Fibroblast of villous mesenchyme (primary cell): ENCODE measurements at places on chromosomes 12 and 14. TPM values are rescaled to one million over a fixed set of nuclear protein-coding genes. Genes with fewer than 3 reads are reported as not detected.

FAM161B gene
- total RNA-seq = 3.2 and 5.2 TPM in 2 replicates

CCDC92 gene
- total RNA-seq = 8.2 and 10.0 TPM in 2 replicates

- peak; percentile 48 for DNase-seq
Measured at GRCh38 chr12:19192710-19193109, 63.2 kb downstream of the PLEKHA5 start.

- no peak for DNase-seq
Measured at GRCh38 chr12:111904446-111904975, 62.5 kb downstream of the MAPKAPK5 start.

DNA sequence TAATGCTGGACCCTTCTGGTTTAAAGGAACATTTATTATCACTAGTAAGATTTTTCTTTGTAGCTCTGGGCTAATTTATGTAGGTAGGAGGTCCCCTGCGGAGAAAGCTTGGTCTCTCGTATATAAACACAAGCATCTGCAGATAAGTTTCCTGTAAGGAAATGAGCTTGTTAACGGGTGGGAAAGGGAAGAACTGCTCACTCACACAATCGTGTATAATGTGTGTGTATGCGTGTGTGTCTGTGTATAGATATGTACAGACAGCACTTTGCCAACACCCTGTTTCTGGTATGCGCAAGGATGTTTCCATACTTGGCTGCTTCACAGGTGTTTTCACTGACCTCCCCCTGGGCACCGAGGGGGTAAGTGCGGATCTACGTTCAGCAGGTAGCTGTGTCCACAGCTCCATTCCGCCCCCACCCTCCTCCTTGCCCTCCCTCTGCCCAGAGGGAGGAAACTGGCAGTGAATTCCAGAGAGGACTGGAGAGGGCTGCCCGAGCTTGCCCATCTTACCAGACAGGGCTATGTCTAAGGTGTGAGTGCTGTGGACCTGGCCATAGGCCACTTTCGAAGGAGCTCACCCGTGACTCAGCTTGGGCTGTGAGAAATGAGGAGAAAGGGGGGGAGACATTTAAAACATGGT is 65.2 kb downstream of the NINJ2 start:
- DNase-seq = no peak

GUCY2C gene
- total RNA-seq = not detected in 2 replicates

- DNase-seq = no peak
Measured at GRCh38 chr12:113987261-113988063, 21.3 kb upstream of the RBM19 start.

PPP1R3E gene
- 3.0 and 5.8 TPM in 2 replicates for total RNA-seq

AMDHD1 gene
- total RNA-seq = not detected in 2 replicates

GRCh38 chr12:26678697-26679660 is 154.0 kb downstream of the ITPR2 start:
- DNase-seq = no peak

DNA sequence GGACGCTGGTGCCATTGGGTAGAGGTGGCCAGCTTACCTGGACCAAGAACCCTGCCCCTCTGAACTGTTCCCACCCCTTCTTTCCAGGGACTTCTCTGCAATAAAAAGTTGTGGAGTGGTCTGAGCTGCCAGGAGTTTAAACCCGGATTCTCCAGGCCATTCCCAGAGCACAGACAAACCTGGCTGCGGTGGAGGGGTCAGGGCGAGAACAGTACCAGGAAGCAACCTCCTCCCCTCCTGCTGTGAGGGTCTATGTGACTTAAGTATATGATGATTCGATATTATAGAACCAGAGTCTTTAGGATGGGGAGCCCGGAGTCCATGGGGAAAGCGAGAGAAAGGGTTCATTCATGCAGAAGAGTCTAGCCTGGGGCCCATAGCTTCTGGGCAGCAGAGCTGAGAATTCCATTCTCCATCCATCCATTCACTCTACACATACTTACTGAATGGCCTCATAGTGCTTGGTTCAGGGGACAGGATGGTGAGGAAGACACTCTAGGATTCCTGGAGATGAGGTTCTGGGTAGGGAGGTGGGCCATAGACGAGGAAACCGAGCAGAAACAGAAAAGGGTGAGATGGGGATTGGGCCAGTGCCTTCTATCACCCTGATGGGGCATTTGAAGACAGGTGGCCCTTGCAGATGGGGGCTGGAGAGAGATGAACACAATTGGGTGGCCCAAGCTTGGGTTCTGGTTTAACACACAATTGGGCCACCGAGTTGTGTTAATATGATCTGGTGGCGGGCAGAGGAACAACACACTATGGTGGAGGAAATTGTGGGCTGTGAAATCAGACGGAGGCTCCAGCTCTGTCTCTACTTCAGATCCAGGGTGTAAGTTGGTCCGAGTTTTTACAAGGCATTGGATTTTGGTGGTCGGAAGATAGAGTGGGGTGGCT is 5.2 kb downstream of the KRT86 start:
- DNase-seq = peak; percentile 4

GRCh38 chr12:18683327-18684013 is 54.3 kb downstream of the PLCZ1 start:
- DNase-seq = no peak

PDE3A gene
- total RNA-seq = 3.9 and 7.1 TPM in 2 replicates

GRCh38 chr12:31962076-31962475 is 2.9 kb downstream of the RESF1 start:
- DNase-seq = no peak

CRACR2A gene
- 9.5 and 15.5 TPM in 2 replicates for total RNA-seq

GRCh38 chr12:12290206-12290605 is 23.4 kb upstream of the LRP6 start:
- DNase-seq = no peak

GRCh38 chr12:96193725-96194575 is at the start of gene ELK3:
TSS of gene ELK3 (plus strand) at chr12:96194375.
- DNase-seq = peak; percentile 75

DNA sequence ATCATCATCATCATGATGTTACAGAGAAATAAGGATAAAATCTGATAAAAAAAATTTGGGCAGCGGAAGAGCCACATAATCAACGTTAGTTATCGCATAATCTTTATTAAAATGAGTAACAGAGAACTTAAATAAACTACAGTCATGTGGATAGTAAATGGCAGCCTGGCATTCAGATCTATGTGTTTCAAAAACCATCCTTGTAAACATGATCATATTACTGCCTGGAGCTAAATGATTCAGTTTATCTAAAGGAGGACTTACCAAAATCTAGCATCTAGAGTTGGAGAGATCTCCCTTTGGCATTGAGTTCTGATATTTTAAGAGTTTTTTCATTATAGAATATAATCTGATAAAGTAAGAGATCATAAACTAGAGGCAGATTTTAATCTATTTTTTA is 200.1 kb upstream of the MGAT4C start:
- peak; percentile 0 for DNase-seq

- DNase-seq = no peak
Measured at GRCh38 chr12:28374556-28374955, 184.3 kb downstream of the CCDC91 start.

GRCh38 chr12:132129007-132129406 is 15.1 kb downstream of the DDX51 start:
- DNase-seq = no peak

DNA sequence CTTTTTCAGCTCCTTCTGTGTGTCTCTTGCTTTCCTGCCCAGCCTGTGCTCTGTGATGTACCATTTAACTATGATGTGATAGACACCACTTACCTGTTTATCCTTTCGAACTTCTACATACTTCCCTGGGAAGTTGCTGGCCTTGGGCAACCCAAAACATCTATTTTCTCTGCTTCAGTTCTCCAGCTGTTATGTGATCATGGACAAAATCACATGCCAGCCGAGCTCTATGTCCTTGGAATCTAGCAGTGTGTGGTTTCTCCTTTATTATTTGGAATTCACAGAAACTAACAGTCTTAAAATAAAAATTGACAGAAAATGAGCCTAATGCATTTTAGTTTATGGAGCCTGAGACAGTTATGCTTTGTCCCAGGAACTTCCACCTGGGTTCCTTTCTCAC is 22.9 kb downstream of the BMAL2 start:
- DNase-seq = peak; percentile 11

ACRBP gene
- 0.64 TPM in 1 of 2 replicates, not detected in the other for total RNA-seq

DNA sequence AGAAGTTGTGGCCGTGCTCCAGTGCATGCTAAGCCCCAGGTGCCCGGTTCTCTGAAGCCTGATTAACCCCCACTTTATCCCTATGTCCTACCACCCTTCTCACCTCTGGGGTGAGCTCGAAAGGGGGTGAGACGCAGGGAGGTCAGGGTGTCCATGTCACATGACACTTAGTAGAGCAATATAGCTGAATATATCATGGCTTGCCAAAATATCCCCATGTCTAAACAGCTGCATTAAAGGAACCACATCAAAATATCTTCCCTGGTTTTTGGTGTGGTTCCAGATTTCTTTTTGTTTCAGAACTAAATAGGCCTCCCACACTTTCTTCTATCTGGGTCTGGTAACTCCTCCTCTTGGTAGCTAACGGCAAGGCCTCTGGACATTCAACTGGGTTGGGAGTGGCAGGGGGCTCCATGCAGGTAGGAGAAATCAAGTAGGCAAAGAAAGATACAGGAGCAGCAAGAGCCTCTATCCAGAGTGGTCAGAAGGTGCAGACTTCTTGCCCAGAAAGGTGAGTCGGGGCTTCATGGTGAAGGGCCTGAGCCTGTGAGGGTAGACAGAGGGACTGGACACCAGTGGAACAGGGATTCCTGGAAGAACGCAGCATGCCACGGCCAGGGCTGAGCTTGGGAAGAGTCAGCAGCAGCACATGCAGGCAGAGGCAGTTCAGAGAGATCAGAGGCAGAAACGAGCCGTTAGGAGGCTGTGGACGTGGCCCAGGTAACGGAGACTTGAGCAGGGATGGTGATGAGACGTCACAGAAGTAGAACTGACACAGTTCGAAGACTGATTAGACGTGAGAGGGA is 202.8 kb upstream of the DIO3 start:
- no peak for DNase-seq

DNA sequence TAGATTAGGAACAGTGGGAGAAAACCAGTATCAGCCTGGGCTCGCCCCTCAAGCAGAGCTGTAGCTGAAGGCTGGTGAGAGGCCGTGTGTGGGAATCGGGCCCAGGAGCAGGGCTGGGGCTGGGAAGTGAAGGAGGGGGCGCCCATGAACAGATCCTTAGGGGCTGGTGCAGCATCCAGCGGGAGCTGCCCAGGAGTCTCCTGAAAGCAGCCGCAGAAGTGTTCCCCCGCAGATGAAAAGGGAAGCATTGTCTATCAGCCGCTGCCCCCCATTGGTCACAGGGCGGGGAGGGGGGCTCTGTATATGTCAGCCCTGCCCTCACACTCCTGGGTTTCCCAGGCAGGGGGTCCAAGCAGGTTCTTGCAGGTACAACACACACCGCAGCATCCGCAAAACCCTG is 15.6 kb upstream of the RFLNA start:
- no peak for DNase-seq

GRCh38 chr14:62710811-62711210 is 334.4 kb downstream of the KCNH5 start:
- DNase-seq = no peak

- no peak for DNase-seq
Measured at GRCh38 chr14:20597108-20597507, 5.9 kb upstream of the RNASE12 start.

PPP4R4 gene
- under 0.01 and 0.43 TPM in 2 replicates for total RNA-seq

DNA sequence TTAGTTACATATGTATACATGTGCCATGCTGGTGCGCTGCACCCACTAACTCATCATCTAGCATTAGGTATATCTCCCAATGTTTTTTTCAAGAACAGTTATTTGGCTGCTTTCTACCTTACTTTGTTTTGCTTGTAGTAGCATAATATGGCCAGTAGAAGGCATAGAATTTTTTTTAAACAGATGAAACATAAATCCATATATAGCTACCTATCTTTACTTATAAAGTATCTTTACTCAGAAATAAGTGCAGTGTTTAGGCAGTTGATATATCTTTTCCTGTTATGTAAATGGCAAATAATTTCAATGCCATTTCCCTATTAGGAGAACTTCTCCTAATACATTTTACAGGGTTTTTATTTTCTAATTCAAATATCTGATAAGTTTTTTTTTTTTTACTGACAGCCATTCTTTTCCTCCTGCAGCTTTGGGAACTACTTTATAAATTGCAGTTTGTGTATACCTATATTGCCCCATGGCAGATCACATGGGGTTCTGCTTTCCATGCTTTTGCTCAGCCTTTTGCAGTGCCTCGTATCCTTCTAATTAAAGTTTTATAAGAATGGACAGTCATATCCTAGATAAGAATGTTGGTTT is 143.1 kb downstream of the PCNX1 start:
- peak; percentile 15 for DNase-seq

DNA sequence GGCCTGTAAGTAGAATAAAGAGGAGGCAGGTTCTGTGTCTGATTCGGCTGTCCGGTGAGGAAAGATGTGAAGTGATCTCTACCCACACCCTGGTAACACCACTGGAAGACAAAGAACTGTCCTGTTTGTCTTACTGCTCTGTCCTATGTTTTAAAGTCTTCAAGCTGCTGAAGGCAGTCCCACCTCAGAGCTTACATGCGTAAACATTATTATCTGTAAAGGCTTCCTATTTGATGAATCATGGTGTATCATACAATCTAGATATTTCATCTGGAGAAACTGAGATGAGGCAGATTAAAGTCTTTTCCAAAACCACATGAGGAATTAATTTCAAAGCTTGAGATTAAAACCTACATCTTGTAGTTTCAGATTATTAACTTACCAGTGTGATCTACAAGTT is 427.6 kb downstream of the ZFP36L1 start:
- peak; percentile 82 for DNase-seq

METTL17 gene
- total RNA-seq = 34.5 and 41.2 TPM in 2 replicates

LRFN5 gene
- total RNA-seq = 0.97 and 1.7 TPM in 2 replicates

DNA sequence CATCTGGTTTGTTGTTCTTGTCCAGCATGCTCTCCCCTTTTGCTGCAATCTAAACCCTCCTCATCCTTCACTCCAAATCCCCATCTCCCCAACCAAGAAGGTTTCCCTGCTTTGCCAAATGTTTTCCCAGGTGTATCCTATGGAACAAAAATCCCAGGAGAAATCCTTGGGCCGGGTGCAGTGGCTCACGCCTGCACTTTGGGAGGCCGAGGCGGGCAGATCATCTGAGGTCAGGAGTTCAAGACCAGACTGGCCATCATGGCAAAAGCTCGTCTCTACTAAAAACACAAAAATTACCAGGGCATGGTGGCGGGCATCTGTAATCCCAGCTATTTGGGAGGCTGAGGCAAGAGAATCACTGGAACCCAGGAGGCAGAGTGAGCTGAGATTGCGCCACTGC is 5.0 kb downstream of the KSR2 start:
- no peak for DNase-seq

- peak; percentile 41 for DNase-seq
Measured at GRCh38 chr12:124620606-124621295, 53.3 kb upstream of the NCOR2 start.
